ENCODE measurements at places on chromosomes 1 and 21.

- no peaks in the 10 kb centered on the region for H3K36me3 ChIP-seq
- no peak overlapping the region for H3K4me3 ChIP-seq
- DNase-seq = peak; percentile 88
- H3K27ac ChIP-seq = no peak overlapping the region
Measured at GRCh38 chr1:110634455-110635311, 28.5 kb upstream of the KCNA2 start.

GRCh38 chr1:26169198-26169554 is 413 bp upstream of the C1orf232 start:
- H3K4me3 ChIP-seq = peak overlapping the region; percentile 77
- H3K27me3 ChIP-seq = no peaks in the 10 kb centered on the region
- H3K27ac ChIP-seq = peak overlapping the region; percentile 90
- H3K4me1 ChIP-seq = peaks cover 17% of the 10 kb centered on the region
- H3K36me3 ChIP-seq = no peaks in the 10 kb centered on the region
- DNase-seq = no peak

GRCh38 chr1:41278076-41278475 is 36.0 kb upstream of the SCMH1 start:
- H3K36me3 ChIP-seq = no peaks in the 10 kb centered on the region
- no peak overlapping the region for H3K4me3 ChIP-seq
- no peaks in the 10 kb centered on the region for H3K4me1 ChIP-seq
- H3K27ac ChIP-seq = no peak overlapping the region
- no peak for DNase-seq

DNA sequence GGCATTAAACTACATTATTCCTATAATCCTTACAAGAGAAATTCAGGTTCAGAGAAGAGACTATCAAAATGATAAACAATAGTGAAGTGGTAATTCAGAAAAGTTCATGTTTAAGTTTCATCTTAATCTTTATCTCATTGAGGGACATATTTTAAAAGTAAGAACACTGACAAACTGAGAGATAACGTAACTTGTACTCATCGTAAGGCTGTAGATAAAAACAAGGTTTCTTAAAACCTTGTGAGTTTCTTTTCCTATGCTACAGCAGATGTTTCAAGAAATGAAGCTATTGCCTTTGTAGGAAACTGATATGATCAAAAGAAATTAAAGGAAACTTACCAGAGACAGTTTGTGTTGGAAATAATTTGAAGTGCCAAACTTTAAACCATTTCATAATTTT is 65.0 kb downstream of the RERE start:
- DNase-seq = no peak
- no peaks in the 10 kb centered on the region for H3K36me3 ChIP-seq
- peaks cover 5% of the 10 kb centered on the region for H3K4me1 ChIP-seq

DNA sequence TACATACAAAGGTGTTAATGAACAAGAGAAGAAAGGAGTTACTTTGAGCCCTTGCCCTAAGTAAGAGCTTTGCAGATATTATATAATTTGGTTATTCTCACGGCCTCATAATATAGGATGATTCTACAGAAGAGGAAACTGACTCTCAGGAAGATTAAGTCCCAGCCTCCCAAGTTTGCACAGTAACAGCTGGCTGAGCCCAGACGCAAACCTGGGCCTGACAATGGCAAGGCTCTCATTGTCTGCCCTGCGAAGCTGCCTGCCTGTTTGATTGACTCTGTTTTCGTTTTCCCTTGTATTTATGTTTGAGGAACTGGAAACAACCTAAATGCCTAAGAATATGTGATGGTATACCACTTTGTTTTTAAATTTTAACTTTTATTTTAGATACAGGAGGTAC is 76.2 kb upstream of the PGBD5 start:
- no peak overlapping the region for H3K4me3 ChIP-seq
- H3K36me3 ChIP-seq = no peaks in the 10 kb centered on the region
- H3K27me3 ChIP-seq = no peaks in the 10 kb centered on the region
